ENCODE measurements at places on chromosomes 3 and 15.
A peak's percentile ranks its signal among the peaks of the same experiment; 100 is the strongest.

GRCh38 chr3:44446929-44447328 is 30.5 kb downstream of the ZNF445 start:
- DNase-seq: no peak

DNA sequence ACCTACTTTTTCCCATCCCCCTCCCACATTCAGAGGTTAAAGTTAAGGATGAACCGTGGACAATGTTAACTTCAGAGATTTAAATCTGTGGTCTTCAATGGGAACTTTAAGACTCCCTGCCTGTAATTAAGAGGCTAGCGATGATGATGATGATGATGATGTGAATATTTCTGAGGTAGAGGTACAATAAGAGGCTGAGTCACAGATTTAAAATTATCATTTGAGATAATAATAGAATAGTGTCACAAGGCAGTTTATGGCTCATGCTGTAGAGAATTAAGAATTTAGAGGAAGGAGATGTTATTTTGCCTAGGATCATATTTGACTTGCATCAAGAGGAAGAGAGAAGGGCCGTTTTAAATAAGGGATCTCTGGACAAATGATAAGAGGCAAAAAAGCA is 146.2 kb downstream of the BBX start:
- DNase-seq: no peak

DNA sequence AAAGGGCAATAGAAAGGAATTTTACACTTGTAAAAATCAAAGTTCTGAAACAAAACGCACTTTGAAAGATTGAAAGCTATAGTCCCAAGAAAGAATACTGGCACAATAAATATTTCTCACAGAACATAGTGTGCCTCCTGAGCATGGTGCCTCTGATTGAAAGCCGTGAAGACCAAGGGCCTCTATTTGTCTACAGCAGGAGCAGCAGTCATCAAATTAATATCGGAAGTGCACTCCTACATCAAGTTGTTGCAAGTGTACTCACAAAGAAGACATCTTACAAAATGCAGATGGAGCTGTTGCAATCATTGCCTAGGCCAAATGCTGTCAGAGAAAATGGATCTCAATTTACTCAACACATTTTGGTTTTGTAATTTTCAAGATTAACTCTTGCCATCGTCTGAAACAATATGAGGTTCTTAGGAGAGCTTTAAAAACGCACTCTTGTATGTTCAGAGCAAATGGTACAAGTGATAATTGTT is 9.2 kb upstream of the WDR49 start:
- DNase-seq: no peak

DNA sequence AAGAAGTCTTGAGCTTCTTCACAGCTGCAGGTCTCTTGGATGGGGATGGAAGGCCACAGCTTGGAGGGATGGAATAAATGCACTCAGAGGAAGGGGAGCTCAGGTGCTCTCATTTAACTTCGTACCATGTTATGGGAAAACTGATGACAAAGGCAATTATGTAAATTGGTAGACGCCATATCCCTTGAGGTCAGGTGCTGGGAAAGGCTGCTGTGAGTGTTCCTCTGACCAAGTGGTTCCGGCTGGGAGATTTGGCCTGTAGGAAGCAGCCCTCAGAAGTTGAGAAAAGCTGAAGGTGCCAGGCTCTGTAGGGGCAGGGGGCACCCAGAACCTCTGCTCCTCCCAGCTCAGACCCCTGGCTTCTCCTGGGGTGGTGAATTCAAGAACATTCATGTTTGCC is 47.1 kb downstream of the FAH start:
- no peak for DNase-seq

DNA sequence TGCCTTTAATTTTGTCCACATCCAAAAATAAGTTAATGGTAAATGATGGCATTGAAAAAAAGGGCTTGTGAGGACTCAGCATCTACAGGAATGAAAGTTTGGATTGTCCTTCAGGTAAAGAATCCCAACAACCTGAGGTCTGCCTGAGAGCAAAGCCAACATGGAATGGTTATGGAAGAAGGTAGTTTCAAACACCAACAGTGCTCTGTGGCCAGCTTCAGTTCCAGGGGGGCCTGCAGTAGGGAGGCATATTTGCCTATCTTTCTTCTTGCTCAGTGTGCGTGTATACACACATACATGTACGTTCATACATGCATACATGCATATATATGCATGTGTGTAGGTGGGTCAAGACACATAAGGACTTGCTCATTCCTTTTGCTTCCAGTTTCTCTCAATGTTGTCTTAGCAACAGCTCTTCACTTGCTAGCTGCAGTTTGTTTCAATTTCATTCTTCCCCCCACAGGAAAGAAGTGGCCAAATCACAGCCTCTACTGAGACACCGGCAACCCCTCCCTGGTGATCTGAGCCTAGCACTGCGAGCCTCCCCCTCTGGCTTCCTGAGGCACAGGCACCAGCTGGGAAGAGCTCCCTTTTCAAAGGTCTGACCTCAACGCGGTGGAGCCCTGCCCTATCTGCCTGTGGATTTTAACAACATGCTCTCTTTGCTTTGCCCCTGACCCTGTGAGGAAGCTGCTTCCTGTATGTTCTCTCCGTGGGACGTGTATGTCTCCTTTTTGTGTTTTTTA is 146.2 kb downstream of the KLF13 start:
- DNase-seq: no peak

- no peak for DNase-seq
Measured at GRCh38 chr15:66937588-66937987, 127.8 kb upstream of the SMAD3 start.

DNA sequence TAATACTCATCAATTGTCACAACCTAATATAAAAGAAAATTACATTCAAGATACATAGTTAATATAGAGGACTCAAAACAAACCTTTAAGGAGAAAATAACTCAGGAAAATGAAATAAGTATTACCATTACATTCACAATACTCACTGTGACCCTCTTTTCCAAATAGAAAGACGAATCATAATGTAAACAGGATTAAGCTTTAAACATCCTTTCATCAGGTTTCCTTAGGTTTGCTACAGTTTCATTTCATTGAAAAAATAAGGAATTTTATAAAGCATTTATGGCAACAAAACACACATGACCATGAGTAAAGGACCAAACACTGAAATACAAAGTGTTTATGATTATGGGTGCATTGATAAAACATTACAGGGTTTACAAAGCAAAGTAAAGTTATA is 162.7 kb downstream of the ALCAM start:
- no peak for DNase-seq

DNA sequence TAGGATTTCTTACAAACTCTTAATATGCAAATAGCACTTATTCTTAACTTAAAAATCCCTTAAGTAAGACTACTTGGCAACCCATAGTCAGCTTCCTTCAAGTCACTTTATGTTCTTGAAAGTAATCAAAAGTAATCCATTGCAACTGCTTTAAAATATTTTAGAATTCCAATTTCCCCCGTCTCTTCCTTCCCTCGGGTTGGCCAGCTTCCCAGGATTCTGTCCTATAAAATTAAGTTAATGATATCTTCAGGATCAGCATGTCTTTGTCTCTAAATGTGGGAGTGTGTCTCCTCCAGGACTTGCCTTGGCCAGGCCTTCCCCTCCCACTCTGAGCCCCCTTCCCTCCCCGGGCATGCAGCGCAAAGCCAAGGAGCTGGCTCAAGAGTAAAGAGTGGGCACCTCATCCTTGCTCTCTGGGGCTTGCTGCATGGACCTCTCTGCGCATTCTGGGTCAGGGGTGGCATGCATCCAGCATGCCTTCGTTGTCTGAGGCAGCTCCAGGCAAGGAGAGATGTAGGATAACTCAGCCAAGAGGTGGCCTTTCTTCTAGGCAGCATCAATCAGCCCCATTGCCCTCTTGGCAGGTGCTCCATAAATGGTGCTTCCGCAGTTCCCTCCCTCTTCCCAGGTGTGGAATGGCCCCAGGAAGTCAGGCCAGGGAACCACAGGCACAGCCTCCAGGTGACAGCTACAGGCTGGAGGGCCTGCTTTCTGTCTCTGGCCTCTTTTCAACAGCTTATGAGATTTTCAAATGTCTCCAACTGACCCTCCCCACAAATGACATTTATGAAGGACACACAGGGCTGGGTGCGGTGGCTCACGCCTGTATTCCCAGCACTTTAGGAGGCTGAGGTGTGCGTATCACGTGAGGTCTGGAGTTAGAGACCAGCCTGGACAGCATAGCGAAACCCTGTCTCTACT is 108.7 kb upstream of the ALDH1A3 start:
- no peak for DNase-seq

DNA sequence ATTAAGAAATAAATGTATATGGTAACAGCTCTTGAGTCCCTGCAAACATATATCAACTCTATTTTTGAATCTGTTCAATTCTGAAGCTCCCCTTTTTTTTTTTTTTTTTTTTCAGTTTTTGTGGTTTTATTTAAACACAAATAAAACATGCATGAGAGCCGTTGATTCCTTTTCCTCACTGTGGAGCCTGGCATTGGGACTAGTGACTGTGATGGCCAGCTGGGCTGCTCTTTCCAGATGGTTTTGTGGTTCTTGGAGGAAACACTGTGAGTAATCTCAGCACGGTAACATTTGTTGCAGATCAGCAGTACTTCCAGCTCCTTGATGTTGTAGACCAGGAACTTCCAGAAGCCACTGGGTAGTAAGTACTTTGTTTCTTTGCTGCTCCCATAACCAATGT is 15.9 kb downstream of the EMC7 start:
- DNase-seq: no peak

GRCh38 chr15:94535298-94536048 is 304.1 kb downstream of the MCTP2 start:
- no peak for DNase-seq

DNA sequence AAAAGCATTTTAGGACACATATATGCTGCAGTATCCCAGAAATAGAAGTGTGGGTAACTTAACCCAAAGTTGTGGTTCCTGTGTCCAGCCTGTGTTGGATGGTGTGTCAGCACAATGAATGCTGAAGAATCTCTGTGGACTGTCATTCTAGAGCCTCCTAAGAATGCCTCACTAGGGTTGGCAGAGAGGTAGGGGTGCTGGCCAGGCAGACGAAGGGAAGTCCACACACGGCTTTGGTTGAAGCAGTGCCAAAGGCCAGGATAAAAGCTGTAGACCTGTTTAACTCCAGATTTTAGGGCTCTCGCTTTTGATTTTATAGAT is 43.7 kb upstream of the TIPARP start:
- DNase-seq: no peak

DNA sequence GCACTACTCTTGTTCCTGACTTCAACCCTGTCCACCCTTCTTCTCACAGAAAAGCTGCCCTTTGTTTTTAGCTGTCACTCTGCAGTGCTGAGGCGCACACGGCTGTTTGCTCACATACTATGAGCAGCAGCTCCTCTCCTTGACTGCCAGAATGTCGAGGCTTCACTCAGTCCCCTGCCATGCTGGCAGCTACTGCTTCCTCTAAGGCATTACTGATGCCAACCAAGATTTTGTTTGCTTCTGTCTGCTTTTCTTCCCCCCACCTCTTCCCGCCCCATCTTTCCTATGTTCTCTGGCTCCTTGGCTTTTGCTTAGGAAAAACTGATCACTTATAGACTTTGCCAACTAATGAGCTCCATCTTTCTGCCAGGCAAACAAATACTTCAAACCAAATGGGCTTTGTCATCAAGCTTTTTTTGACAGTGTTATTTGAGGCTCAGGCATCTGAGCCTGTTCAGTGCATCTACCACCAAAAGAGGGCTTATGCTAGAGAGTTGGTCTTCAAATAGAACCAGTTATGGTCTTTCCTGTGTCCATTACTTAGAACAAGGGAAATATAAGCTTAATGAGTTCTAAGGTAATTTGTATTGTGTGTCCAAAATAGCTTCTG is 81.0 kb downstream of the FBXL2 start:
- DNase-seq: no peak

DNA sequence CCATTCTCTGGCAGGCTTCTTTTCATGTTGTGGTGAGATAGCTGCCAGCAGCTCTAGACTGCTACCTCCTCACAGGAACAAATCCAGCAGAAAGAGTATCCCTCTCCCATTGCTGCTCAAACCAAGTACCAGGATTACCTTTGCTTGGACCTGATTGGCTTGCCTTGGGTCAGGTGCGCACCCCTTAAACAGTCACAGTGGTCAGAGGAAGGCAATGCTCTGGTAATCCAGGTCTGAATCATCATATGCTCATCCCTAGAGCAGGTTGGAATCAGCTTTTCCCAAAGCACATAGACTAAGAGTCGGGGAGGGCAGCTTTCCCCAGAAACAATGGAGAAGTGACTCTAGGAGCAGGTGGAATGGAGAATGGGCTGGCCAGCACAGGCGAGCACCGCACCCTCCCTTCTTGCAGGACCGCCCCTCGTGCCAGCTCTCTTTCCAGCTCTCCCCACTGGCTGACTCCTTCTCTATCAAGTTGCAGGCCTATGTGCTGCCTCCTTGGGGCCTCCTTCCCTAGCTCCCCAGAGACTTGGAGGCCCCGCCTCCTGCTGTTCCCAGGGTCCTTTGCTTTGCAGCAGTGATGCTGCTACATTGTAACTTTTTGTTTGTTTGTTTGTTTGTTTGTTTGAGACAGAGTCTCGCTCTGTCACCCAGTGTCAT is 29.9 kb upstream of the ADPGK start:
- DNase-seq: no peak

DNA sequence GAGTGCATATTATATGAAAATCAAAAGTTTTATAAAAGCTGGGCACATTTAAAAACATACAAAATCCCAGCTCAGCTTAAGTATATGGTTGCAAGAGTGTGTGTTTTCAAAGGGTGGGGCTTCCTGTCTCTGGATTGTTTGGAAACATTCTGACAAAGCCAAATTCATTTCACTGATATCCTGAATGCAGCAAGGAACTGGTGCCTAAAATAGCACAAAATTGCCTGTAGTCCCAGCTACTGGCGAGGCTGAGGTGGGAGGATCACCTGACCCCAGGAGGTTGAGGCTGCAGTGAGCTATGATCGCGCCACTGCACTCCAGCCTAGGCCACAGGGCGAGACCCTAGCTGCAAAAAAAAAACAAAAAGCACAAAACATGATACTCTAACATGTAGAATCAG is 13.0 kb upstream of the TJP1 start:
- no peak for DNase-seq

- DNase-seq: peak; percentile 16
Measured at GRCh38 chr3:15858547-15859506, 61.0 kb upstream of the ANKRD28 start.

DNA sequence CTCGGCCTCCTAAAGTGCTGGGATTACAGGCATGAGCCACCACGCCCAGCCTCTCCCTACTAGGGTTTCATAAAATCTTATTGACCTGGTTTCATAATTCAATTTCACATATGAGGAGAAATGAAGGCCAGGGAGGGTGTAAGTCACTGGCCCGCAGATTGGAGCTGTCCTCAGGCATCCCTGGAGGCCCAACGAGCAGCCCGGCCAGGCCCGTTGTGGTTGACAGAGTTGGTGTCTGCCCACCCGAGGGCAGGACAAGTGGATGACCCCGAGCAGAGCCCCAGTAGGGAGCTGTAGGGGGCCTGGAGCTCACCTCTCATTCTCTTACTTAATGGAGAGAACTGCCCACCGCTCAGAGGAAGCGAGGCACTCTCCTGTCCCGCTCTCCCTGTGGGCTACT is 78.9 kb downstream of the CPN2 start:
- DNase-seq: no peak

GRCh38 chr3:58217209-58217811 is 6.5 kb upstream of the DNASE1L3 start:
- no peak for DNase-seq

- DNase-seq: no peak
Measured at GRCh38 chr3:16070707-16071106, 103.8 kb upstream of the GALNT15 start.

GRCh38 chr3:155495387-155495786 is 201.9 kb upstream of the STRIT1 start:
- no peak for DNase-seq

- no peak for DNase-seq
Measured at GRCh38 chr15:101158166-101159095, 93.4 kb downstream of the CHSY1 start.
